ENCODE measurements at places on chromosomes 6 and 20.

GRCh38 chr6:104483225-104483834 is 376.4 kb downstream of the HACE1 start:
- H3K27me3 ChIP-seq = peaks cover 8% of the 10 kb centered on the region
- H3K4me3 ChIP-seq = no peak overlapping the region
- no peak for DNase-seq

DNA sequence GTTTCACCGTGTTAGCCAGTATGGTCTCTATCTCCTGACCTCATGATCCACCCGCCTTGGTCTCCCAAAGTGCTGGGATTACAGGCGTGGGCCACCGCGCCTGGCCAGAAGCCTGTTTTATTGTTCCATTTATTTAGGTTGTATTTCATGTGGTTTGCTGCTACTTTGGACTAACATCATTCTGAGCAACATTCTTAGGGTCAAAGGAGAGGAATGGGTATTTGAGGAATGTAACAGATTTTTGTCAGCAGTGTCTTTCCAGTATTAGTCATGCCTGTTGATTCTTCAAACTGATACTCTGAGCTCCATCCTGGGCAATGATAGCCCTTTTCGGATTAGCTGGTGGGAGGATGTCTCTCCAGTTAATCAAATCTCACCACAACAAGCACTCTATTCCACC is 213.0 kb upstream of the CITED2 start:
- DNase-seq = peak; percentile 52
- no peak overlapping the region for H3K4me3 ChIP-seq
- no peaks in the 10 kb centered on the region for H3K36me3 ChIP-seq
- peaks cover 18% of the 10 kb centered on the region for H3K4me1 ChIP-seq
- H3K27ac ChIP-seq = peak overlapping the region; percentile 34
- H3K27me3 ChIP-seq = no peaks in the 10 kb centered on the region

DNA sequence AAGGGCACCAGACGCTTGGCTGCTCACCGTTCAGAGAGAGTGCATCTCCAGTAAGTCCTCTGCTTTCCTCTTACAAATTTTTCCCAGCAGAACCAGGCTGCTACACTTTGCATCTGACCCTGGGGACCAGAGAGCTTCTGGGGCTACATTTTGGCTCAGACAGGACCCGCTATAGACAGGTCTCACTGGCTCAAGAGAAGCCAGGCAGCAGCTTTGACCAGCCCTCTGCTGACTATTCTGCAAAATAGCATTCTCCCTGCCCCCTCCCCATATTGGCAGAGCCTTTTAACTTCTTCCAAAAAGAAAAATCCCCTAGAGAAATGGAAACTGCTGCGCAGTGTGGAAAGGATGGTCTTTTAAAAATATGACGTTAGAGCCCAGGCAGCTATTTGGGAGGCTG is 37.2 kb downstream of the CPXM1 start:
- H3K36me3 ChIP-seq = no peaks in the 10 kb centered on the region
- H3K27ac ChIP-seq = no peak overlapping the region
- DNase-seq = no peak
- no peak overlapping the region for H3K4me3 ChIP-seq

- H3K27ac ChIP-seq = no peak overlapping the region
- peaks cover 16% of the 10 kb centered on the region for H3K4me1 ChIP-seq
- peak; percentile 34 for DNase-seq
- H3K36me3 ChIP-seq = no peaks in the 10 kb centered on the region
- no peak overlapping the region for H3K4me3 ChIP-seq
Measured at GRCh38 chr6:31083742-31084354, 28.5 kb downstream of the C6orf15 start.

DNA sequence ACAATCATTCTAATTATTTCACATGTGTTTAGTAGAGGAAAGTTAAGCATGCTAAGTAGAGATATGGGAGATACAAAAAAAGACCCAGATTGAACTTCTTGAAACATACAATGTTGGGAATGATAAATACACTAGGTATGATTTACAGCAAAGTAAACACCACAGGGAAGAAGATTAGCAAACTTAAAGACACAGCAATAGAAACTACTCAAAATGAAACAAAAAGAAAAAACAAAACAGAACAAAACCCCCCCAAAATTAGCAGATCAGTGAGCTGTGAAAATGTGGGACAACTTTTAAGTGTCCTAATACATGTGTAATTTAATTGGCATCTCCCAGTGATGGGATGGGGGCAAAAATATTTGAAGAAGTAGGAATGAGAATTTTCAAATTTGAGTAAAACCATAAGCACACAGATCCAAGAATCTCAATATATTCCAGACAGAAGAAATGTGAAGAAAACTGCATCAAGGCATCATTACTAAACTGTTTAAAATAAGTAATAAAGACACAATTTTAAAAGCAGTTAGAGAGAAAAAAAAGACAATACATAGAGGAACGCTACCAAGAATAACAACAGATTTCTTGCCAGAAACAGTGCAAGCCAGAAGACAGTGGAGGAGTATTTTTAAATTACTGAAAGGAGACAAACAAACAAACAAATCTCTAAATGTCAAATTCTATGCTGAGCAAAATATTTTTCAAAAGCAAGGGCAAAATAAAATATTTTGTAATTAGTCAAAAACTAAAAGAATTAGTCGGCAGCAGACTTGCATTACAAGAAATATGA is 473.7 kb downstream of the QKI start:
- H3K36me3 ChIP-seq = no peaks in the 10 kb centered on the region
- no peak for DNase-seq
- no peaks in the 10 kb centered on the region for H3K27me3 ChIP-seq
- H3K4me3 ChIP-seq = no peak overlapping the region
- H3K27ac ChIP-seq = no peak overlapping the region

DNA sequence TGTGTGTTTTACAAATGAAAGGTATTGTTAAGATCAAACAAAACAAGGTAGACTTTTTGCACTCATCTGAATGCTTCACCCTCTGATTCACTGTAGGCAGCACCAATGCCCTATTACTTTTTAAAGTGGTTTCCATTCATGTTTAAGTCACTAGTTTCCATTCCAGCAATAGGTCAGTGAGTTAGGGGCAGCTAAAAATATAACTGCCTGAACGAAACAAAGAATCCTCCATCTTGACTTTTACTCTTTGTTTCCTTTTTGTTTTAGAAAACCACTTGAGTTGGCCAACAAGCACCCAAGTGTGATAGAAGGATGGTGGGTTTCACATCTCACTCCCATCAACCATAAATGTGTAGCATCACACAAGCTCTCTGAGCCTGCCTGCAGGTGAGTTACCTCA is 25.5 kb downstream of the CLIC5 start:
- no peak overlapping the region for H3K27ac ChIP-seq
- no peaks in the 10 kb centered on the region for H3K27me3 ChIP-seq
- no peaks in the 10 kb centered on the region for H3K4me1 ChIP-seq
- H3K36me3 ChIP-seq = no peaks in the 10 kb centered on the region
- no peak overlapping the region for H3K4me3 ChIP-seq
- DNase-seq = no peak

DNA sequence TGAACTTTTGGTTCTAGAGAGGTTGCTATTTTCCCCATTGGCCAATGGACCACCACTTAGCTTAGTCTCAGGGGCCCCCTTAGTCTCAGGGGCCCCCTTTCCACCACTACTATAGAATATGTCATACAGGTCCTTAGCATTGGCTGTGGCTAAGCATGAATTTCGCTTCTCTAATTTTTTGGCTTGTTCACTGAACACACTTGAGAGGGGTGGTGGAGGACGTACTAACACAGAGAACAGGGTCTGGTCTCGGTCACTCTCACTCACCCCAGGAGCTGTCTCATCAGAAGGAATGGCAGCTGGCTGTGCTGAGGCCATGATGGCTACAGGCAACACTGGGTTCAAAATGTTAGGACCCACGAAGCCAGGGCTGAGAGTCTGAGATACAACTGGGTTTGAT is 30.3 kb downstream of the ZNF318 start:
- DNase-seq = no peak
- no peak overlapping the region for H3K4me3 ChIP-seq
- no peaks in the 10 kb centered on the region for H3K4me1 ChIP-seq
- H3K36me3 ChIP-seq = no peaks in the 10 kb centered on the region

GRCh38 chr20:55881204-55881603 is 124.1 kb downstream of the CBLN4 start:
- no peak overlapping the region for H3K4me3 ChIP-seq
- H3K4me1 ChIP-seq = no peaks in the 10 kb centered on the region
- DNase-seq = no peak
- no peaks in the 10 kb centered on the region for H3K27me3 ChIP-seq

- H3K4me3 ChIP-seq = no peak overlapping the region
- DNase-seq = peak; percentile 39
- no peak overlapping the region for H3K27ac ChIP-seq
- H3K27me3 ChIP-seq = no peaks in the 10 kb centered on the region
- H3K4me1 ChIP-seq = no peaks in the 10 kb centered on the region
Measured at GRCh38 chr20:34562641-34563040, 4.1 kb downstream of the MAP1LC3A start.

DNA sequence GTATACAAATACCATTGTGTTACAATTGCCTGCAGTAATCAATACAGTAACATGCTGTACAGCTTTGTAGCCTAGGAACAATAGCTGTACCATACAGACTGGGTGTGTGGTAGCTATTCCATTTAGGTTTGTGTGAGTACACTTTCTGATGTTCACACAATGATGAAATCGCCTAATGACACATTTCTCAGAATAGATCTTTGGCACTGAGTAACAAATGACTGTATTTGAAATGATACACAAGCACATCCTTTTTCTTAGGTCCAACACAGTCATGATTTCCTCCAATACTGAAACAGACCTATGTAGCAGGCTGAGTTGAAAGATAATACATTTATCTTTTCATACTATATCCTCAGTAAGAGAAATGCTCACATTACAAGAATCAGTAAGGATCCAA is 13.9 kb downstream of the KHDRBS2 start:
- no peak overlapping the region for H3K4me3 ChIP-seq
- no peaks in the 10 kb centered on the region for H3K4me1 ChIP-seq
- no peaks in the 10 kb centered on the region for H3K27me3 ChIP-seq
- no peak overlapping the region for H3K27ac ChIP-seq

DNA sequence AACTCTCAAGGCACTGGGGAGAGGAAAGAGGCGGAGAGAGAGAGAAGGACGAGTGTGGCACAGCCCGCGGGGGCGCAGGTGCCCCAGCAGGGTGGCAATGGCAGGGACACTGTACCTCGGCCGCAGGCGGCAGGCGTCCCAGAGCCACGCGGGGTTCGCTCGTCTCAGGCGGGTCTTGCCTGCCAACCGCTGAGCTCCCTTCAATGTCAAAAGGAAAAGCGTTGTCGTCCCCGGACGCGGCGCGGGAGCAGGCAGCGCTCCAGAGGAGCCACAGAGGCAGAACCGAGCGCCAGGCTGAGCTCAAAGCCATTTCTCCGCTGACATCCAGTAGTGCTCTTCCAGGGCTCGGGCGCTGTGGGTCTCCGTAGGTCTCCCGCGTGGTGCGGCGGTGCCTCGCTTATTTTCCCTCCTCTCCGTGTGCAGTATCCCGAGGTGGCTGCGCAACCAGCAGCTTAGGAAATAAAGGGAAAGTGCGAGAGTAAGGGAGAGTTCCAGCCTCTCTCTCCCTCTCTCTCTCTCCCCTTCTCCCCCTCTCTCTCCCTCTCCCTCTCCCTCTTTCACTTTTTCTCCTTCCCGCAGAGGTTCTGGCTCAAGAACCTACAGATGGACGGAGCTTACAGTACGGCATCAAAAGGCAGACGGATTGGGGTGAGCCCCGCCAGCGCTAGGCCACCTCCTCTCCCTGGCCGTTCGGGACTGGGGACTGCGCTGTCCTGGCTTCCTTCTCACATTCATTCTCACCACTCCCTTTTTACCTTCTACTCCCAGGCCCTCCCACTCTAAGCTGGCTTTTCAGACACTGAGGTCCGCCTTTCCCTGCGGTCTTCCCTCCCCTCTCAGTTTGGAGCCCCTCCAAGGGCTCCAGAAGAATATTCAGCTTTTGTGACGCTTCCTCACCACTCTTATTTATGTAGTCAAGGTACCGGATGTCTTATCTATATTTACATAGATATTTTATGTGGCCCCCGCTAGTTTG is at the start of gene LAMA4:
TSS of gene LAMA4 (minus strand) at position 727 of the 976 bp plus-strand sequence. CDS start at position 310, 417 bp downstream.
- peak within 1 kb of the TSS; percentile 81 for H3K27ac ChIP-seq
- H3K36me3 ChIP-seq = peaks cover 16% of the 10 kb centered on the region
- peak within 1 kb of the TSS; percentile 94 for H3K4me3 ChIP-seq
- H3K27me3 ChIP-seq = no peaks in the 10 kb centered on the region
- peaks cover 31% of the 10 kb centered on the region for H3K4me1 ChIP-seq
- DNase-seq = peak; percentile 86

- no peak overlapping the region for H3K27ac ChIP-seq
- DNase-seq = no peak
- no peaks in the 10 kb centered on the region for H3K4me1 ChIP-seq
Measured at GRCh38 chr20:48024539-48024938, 239.3 kb upstream of the SULF2 start.

- no peaks in the 10 kb centered on the region for H3K36me3 ChIP-seq
- H3K4me3 ChIP-seq = no peak overlapping the region
- no peak overlapping the region for H3K27ac ChIP-seq
- H3K27me3 ChIP-seq = no peaks in the 10 kb centered on the region
Measured at GRCh38 chr20:32510120-32510600, 75.0 kb downstream of the NOL4L start.

DNA sequence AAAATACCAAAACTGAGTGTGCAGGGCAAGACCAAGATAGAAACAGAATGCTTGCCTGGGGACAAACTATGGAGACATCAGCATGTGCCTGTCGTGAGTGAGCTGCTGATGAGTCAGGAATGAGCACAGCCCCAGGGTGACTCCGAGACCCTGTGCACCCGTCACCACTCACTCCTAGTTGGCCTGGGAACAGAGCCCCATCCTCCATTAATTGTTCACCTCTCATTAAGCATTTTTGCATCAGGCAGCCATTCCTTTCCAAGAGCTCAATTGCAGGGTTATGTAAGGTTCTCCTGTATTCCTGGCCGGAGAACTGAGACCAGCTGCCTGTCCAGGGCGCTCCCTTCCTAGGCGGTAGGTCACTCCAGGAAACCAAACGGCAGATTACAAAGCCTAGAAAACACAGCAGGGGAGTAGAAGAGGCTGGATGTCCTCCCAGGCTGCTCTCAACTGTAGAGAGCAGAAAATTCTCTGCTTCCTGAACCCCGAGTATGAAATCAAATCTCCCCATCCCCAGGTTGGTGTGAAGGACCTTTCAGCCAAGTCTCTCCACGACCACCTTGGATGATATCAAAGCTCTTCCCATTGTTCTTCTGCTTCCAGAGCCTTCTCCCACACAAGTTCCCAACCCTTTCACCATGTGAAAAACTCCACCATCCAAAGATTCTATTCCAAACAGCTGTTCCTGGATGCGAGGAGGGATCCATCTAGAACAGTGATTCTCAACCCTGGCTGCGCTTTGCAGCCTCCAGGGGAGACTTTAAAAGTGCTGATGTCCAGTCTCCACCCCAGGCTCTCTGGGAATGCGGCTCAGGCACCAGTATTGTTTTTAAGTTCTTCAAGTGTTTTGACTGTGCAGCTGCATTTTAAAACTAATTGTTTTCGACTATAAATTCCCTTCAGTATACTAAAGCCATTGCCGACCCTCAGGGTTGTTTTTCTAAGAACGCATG is 532.6 kb upstream of the JARID2 start:
- H3K36me3 ChIP-seq = no peaks in the 10 kb centered on the region
- H3K27me3 ChIP-seq = no peaks in the 10 kb centered on the region
- DNase-seq = no peak
- no peak overlapping the region for H3K4me3 ChIP-seq
- H3K27ac ChIP-seq = no peak overlapping the region
- no peaks in the 10 kb centered on the region for H3K4me1 ChIP-seq

Data from endothelial cell of umbilical vein (primary cell).